A673 (cell line): ENCODE measurements at places on chromosomes 13 and 19.

GRCh38 chr13:97648171-97648880 lies 214.4 kb downstream of the RAP2A start:
- DNase-seq: no peak

- DNase-seq: no peak
Measured at GRCh38 chr13:95354680-95355487, 53.6 kb upstream of the ABCC4 start.

DNA sequence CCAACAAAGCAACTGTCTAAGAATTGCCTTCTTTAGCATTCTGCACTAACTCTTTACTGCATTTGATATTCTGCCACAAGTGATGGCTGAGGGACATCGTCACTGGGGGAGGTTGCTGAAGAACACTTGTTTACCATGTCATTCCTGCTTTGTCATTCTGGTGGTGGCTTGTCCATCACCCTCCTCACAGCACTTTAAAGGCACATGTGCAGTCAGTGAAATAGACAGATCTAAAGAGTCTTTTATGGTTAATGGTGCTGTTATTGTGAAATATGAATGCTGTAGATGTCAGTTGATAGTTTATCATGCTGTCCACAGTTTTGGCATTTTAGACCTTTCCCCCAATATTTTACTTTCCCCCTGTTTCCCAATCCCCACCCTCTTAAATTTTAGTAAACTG lies 120.9 kb upstream of the TSC22D1 start:
- no peak for DNase-seq

DNA sequence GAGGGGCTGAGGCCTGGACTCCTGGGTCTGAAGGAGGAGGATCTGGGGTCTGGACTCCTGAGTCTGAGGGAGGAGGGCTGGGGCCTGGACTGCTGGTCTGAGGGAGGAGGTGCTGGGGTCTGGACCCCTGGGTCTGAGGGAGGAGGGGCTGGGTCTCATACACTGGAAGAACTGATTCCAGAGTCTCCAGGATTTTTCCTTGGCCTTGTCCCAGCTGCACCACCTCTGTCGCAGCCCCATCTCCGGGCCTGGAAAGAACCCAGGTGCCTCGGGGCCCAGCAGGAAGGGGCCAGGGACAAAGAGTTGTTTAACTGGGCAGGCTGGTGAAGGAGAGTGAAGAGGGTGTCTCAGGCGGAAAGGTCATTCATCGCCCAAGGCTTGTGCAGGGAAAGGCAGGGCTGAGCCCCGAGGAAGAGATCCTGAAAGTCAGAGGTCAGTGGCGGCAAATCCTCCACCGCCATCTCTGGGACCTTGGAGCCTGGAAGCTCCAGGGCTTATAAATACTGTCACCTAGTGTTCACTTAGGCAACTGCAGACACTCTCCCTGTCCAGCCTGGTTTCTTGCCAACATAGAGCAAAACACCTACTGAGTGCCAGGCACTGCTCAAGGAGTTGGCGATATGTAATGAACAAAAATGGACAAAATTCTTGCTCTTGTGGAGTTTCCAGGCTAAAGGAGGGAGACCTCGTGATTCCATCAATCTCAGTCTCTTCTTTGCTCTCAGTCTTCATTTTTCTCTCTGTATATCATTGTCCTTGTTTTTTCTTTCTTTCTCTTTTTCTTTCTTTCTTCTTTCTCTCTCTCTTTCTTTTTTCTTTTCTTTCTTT lies 4.4 kb upstream of the KCNN4 start:
- DNase-seq: peak; percentile 70

DNA sequence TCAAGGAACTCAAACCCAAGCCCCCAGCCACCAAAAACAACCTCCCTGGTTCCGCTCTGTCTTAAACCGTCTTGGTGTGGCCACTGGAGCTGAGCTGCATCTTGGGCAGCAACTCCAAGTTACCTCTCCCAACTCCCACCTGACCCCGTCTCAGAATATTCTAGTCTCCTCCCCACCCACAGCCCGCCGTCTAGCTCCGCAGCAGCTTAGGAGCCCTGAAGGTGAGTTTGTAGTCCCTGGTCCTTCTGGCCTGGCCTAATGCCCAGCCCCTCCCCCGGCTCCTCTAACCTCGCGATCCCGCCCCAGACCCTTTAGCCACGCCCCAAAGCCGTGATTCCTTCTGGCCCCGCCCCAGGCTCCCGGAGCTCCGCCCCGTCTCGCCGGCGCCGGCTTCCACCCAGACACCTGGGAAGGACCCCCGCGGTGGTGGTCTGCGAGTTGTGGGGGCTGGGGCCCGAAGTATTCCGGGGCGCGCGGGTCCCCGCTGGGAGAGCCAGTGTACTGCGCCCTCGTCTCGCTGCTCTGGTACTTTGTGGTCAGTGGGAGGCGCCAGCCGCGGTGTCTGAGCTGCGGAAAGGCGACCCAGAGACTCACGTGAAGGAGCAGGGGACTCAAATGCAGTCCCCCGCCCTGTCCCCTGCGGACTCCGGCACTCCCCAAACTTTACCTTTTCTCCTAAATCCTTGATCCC lies 2.5 kb upstream of the LHB start:
- DNase-seq: peak; percentile 51

DNA sequence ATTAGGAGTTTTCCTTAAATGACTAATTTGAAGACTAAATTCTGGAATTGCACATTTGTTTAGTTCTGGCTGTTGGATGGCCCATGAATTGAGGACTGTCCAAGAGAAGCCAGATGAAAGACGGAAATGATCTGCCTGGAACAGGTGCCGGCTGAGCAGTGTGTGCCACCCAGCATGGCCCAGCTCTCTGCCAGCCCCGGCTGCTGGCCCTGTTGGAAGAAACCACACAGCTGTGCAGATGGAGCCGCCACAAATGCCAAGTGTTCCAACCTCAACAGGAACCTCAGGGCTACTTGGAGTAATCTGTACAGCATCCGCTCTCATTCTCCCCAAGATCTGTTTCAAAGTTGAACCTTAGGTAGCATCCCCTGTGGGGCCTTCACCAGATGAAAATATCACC lies 67.0 kb upstream of the STARD13 start:
- no peak for DNase-seq
